Adipocyte (in vitro differentiated cells): ENCODE measurements at places on chromosomes 16 and 17.

DNA sequence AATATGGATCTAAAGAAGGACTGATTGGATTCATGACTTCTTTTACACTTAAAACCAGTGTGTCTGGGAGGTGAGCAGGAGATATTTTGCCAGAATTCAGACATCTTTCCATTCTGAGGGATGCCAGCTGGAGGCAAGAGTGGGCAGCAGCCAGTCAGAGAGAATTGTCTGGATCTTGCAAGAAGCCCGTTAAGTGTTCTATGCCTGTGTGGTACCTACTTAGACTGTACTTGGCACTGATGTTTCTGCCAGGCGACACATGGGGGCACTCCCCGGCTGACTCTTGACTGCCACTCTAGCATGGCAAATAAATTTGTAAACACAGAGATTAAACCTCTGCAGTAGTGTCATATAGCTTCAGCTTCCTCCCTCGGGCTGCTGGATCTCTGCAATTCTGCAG, 247.7 kb downstream of the UTP18 start:
- no peak for DNase-seq

- DNase-seq: no peak
These were observed 2.4 kb downstream of the SPN start for GRCh38 chr16:29665294-29666077.

GRCh38 chr17:21299981-21300600, 15.6 kb downstream of the MAP2K3 start:
- no peak for DNase-seq

GRCh38 chr16:24423312-24423711, 116.1 kb upstream of the RBBP6 start:
- no peak for DNase-seq

- peak; percentile 34 for DNase-seq
These were observed 26.1 kb upstream of the ABCA8 start for GRCh38 chr17:68981288-68981687.

- no peak for DNase-seq
These were observed 49.8 kb downstream of the NFAT5 start for GRCh38 chr16:69615528-69615927.

- peak; percentile 98 for DNase-seq
These were observed 15.4 kb downstream of the FLYWCH1 start for GRCh38 chr16:2927010-2927646.

DNA sequence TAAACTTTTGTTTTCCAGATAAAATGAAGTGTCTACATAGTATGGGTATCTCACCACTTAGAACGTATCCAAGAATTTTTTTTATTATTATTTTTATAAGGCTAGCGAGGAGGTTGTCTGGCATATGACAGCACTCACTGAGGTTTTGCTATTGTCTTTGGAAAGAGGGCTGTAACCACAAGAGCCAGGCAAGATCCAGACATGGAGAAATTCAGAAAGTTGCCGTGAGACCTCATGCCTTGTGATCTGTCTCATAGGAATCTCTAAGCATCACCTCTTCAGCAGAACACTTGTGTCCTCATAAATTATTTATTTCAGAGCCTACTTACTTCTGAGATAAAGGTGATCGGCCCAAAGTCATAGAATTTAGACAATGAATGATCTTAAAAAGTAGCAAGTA, 410.8 kb downstream of the CDH11 start:
- no peak for DNase-seq

DNA sequence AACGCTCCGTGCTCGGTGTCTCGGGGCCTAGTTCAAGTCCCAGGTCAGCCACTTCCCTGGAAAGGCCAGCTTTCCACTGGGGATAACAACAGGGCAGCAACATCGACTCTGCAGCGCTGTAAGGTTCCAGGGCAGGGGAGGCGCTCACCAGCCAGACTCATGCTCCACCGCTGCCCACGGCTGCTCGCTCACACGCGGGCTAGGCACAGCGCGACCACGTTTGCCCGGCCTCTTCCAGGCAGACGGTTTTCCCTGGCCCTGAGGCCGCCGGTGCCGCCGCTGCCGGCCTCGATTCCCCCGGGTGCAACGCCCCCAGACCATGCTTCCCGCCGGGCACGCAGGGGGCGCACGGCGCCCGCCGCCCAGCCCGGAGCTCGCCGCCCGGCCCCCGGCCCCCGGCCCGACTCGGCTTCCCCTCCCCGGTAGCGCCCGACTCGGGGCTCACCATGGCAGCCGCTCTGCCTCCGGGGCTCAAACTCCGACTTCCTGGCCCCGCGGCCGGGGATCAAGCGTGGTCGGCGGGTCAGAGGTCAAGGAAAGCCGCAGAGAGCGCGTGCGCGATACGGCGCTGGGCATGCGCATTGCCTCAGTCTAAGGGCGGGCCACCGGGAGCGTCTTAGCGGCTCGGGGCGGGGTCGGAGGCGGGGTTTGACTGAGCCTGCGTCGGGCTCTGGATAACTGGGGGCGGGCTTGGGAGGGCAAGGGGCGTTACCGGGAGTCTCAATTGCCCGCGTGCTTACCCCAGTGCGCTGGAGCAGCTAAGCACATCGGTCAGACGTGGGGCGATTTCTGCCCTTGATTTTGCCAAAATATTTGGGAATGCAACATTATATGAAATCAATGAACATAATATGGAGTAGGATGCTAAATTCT, at the start of gene PAM16:
Gene PAM16 (minus strand): TSS at position 535 of the 873 bp plus-strand sequence. CDS start 87 bp downstream, at position 448.
- peak; percentile 98 for DNase-seq
